ENCODE measurements at places on chromosomes 3 and 15.

DNA sequence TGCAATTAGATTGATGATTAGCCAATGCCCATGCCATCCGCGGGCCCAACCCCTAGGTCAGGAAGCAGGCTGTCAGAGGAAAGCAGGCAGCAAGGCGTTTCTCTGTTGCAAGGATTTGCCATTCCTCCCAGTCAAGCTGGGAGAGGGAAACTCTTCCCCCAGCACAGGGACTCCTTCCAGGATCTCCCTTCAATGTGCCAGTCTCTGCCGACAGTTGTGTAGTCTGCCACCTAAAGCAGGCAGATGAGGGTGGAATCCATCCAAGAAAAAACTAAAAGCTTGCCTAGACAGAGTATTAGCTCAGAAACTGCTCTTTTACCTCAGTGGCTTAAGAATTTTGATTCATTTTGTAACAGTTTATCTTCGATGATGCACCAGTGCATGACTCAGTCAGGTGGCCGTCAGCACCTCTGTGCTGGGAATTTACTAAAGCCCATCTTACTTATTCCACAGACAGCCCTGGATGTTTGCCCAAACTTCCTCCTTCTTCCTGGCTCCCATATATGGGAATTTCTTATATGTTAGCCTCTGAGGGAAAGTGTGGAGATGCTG, 501.5 kb upstream of the THBS1 start:
- DNase-seq = peak; percentile 91

GRCh38 chr3:43481375-43481774, 140.4 kb downstream of the ANO10 start:
- DNase-seq = no peak

DNA sequence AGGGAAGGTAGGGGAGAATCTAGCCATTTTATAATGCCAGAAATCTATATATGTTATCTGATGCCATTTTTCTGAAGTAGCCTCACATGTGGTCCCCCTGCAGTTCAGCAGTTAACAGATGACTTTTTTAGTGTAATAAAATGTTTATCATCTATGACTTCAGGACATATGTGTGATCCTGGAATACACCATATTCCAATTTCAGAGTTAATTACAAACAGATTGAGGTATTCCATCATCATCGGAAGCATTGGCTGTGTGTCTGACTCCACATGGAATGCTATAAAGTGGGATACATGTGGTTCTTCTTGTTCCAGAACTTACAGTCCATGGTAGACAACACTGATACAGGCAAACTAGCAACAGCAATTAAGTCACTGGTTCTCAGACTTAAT, 45.9 kb upstream of the LIMD1 start:
- DNase-seq = no peak

DNA sequence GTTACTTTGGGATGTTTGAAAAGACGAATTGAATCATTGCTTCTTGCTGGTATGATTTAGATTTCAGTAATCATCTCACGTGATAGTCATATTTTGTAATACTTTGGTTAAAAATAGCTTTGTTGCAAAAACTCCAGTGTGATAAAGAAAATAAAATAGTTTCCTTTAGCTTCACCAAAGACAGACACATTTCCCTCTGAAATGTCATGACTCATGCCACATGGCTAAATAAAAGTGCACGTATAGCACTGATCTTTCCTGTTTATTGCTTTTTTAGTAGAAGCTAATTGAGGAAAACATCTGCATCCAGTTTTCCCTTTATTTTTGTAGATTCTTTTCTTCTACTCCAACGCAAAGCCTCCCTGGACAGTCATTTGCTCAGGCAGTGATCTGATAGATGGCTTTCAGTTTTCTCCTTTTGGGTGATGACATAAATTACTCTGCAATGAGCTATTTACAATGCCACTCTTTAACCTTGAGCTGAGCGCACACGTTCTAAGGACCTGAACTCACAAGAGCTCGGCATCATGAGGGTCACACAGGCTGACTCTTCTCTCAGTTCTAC, 84.9 kb downstream of the ARNT2 start:
- peak; percentile 24 for DNase-seq

DNA sequence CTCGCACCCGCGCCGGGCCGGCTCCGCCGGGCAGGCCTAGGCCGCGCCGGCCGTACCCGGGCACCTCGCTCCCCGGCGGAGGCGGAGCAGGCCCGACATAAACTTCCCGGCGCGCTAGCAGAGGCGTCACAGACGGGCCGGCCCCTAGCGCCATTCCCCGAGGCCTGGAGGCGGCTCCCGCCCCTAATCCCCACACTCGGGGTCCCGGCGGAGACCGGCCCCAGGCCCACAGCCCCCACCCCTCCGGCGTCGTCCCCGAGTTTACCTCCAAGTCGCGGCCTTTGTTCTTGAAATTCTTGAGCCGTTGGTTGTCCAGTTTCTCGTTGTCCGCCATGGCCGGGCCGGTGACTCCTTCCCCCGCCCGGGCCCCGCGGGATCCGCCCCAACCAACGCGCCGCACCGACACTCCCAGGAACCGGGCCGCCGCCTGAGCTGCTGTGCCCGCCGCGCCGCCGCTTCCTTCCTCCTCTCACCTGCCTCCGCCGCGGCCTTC, 376 bp downstream of the KPNA4 start:
- DNase-seq = no peak

- no peak for DNase-seq
Observed at GRCh38 chr15:64842986-64843561, 1.4 kb downstream of the PLEKHO2 start.

GRCh38 chr3:14784087-14784681, 34.6 kb upstream of the FGD5 start:
- DNase-seq = no peak

GRCh38 chr3:100518244-100518643, 25.8 kb downstream of the TMEM45A start:
- no peak for DNase-seq

DNA sequence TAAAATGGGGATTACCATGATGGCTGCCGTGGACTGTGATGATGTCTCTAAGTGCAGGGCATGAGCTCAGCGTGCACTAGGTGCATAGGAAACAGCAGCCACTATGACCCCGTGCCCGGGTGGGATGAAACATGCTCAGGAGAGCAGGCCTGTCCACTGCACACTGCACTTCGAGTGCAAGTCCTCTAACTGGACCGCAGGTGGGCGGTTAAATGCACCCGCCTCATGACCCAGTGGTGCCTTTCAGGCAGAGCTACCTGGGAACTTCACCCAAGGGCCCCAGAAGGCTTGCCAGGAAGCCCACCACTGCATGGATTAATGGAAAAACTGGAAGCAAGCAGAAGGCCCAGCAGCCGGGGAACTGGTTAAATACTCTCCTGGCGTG, 34.0 kb downstream of the PRKCD start:
- no peak for DNase-seq

DNA sequence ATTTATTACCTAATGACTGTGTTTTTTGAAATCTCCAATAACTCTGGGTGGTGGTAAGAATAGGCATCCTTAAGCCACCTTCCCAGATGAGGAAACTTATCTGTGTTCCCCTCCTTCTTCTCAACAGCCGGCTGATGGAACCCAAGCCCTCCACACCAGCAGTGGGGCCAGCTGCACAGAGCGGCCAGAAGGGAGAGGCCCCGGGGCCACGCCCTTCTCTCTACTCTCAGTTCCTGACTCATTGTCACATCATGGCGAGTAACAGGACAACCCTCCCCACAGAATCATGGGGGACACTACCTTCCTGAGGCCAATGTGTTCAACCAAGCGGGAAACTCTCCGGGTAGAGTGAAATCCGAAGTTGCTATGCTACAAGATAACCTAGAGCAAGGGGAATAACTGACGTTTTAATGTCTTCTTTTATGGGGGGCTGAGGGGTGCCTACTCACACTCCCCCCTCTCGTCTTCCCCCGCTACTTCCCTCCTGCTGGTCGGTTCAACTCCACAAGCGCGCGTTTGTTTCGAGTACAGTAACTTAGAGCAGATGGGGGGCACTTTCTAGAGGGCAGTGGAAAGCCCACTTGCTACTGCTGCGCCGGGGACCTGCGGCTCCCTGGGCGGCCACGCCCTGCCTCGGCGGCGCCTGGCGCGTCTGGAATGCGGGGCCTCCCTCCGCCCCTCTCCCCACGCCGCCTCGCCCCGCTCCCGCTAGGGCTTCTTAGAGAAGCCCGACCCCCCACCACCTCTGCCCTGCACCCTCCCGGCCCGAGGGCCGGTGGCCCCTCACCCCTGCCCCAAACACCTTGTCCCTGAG, 621 bp downstream of the ANXA2 start:
- DNase-seq = peak; percentile 85

- DNase-seq = no peak
Observed at GRCh38 chr3:168996622-168997021, 666.9 kb downstream of the MECOM start.

DNA sequence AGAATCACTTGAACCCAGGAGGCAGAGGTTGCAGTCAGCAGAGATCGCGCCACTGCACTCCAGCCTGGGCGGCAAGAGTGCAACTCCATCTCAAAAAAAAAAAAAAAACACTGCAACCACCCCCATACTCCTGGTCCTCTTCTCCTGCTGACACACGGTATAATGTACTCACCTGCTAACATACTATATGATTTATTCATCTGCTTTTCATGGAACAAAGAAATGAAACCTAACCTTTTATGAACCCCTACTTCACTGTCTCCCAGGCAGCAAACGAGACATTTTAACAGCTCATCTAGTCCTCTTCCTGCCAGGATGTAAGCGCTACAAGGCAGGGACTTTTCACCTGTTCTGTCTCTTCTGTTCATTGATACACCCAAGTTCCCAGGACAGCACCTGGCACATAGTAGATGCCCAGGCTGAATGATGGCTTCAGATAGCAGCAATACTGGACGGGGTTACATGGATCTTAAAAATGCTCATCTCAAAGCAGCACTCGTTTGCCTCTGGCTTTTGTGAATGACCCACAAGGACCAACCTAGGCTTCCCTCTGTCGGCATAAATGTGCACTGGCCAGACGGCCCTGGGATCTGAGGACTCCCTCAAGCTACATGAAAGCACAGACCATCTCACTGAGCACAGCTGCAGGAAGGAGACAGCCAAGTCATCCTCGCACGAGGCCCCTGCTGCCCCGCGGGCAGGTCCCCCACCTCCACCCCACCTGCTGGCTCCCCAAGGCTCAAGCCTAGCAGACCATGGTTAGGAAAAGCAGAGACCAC, 20.3 kb downstream of the XXYLT1 start:
- DNase-seq = no peak

DNA sequence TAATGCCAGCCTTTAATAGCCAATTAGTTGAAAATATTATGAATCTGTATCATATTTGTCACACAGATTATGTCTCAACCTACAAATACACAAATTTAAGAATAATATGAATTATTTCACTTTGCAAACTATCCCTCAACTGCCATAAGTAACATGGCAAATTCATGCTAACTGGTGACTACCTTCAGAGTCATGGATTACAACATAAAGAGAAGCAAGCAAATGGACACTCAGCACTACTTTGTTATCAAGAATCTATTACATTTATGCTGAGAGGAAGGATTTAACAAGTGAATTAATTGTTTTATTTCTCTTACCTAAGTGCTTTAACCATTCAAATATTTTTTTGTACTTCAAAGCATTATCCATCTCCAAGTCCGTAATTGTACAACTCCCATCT, 103.1 kb upstream of the BCL6 start:
- no peak for DNase-seq

DNA sequence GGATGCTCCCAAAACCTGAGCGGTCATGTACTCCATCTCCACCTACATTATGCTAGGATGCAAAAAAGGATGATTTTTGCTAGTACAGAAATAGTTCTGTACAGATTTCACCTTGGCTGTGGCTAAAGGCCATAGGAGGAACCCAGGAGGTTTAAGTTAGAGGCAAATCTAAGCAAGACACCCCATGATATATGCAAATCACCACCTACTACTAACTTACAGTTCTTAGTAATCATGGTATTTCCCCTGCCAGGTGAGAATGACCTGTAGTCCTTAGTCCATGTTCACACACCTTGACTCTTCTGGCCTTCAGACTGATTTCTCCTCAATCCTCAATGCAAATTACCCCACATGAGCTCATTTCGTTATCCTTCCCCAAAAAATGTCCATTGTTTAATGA, 154.2 kb downstream of the IMPG2 start:
- DNase-seq = no peak

DNA sequence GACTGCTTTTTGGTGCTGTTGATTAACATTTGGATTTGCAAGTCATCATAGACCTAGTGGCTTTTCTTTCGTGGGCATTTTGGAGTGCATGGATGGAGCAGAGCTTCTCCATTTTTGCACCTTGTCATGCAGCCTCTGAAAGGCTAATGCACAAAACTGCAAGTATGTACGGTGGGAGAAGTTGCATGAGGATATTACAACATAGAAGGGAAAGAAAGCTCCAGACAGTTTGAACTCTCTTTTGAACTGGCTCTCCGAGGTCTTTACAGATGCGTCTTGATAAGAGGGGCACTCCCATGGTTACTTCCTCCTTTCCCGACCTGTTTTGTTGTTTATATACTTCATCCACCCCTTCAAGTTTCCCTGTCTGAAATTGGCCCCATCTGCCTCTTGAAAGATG, 147.1 kb upstream of the GBE1 start:
- no peak for DNase-seq

DNA sequence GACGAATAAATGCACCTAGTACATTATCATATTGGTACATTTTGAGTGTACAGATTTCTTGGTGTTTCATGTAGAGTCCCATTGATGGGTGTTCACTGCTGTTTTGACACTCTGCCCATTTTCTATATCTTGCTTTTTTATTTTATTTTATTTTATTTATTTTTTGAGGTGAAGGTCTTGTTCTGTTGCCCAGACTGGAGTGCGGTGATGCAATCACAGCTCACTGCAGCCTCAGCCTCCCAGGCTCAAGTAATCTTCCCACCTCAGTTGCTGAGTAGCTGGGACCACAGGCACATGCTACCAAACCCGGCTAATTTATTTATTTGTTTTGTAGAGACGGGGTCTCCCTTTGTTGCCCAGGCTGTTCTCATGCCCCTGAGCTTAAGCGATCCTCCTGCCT, 44.2 kb downstream of the DNAJC13 start:
- DNase-seq = no peak

DNA sequence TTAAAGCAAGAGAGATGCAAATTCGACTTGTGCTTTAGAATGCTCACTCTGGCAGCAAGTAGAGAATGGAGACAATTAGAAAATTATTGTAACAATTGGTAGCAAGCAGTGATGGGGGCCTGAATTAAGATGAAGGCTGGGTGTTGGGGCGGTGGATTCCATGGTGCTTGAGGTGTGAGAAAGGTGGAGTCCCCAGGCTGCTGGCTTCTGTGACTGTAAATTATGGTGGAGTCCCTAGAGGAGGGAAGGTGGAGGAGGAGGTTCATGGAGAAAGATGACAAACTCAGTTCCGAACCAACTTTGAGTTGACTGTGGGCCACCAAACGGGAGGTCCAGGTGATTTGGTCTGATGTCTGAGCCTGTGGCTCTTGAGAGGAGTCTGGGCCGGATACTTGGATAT, 10.7 kb upstream of the SMAD3 start:
- no peak for DNase-seq

Data from RCC 7860 (cell line).